Tibial artery (tissue), 4 donors: ENCODE measurements at places on chromosomes 1 and 21.

GRCh38 chr1:1115136-1115785 lies 628 bp downstream of the C1orf159 start:
- peak; percentile 58 for DNase-seq

DNA sequence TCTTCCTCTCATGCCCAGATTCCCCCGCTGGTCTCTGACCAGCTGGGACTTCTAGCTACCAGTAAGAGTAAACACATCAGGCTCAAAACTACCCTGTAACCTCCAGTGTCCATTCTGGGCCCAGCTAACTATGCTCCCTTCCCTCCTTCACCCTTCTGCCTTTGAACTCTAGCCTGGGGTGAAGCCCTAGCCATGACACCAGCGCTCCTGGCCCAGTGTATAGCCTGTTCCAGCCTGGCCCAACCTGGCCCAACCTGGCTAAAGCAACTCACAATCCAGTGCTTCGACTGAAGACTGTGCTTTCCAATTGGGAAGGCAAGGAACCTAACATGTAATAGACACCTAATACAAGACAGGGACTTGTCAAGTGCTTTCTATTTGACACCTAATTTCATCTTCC lies 27.6 kb downstream of the CSMD2 start:
- DNase-seq = no peak

- DNase-seq = no peak
Measured at GRCh38 chr21:44353191-44353970, at the start of gene TRPM2. TSS of gene TRPM2 (plus strand) at chr21:44353621. CDS start at chr21:44353701, 80 bp downstream.

- no peak for DNase-seq
Measured at GRCh38 chr1:183992424-183992823, 45.1 kb downstream of the COLGALT2 start.

DNA sequence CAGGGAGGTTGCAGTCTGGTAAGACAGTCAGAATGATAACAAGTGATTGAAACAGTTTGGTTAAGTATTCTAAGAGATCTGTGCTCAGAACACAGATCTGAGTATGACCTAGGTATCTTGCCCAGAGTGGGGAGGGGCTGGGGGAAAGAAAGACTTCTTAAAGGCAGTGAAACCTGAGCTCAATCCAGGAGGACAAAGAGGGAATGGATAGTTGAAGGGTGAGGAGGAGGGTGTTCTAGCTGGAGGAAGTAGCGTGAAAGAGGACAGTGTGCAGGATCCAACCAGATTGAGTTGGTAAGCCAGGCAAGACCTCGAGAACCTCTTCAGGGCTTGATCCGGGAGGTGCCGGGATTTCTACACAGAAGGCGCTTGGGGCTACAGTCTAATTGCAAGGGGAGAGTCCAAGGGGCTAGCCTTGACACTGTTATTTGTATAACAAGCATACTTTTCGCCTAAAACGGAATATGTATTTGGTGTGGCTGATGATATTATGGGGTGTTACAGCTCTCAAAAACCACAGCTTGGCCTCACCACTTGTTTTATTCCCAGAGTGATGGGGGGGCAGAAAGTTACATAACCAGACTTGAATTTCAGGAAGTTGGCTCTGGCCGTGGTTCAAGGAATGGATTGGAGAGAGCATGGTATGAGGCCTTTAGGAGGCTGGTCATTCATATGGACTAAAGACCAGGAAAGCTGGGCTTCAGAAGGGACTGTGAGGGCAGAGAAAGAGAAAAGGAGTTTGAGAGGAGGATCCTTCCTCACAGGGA lies 19.1 kb downstream of the RCSD1 start:
- peak; percentile 75 for DNase-seq

DNA sequence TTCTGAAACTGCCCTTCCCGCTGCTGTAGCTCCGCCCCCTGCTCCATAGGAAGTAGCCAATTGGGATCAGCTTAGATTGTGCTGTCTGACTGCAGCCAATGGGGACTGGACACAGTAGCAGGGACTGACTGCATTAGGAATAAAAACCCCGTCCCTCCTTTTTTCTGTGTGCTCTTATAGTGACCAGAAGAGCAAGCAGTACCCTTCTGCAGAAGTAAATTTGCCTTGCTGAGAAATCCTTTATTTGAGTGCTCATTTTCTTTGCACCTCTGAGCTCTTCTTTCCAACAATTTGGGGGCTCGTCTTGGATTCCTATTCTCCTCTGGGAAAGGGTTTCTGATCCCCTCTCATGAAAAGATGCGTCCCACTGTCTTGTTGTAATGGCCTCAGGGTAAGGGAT lies 16.2 kb downstream of the OR2L13 start:
- DNase-seq = no peak

DNA sequence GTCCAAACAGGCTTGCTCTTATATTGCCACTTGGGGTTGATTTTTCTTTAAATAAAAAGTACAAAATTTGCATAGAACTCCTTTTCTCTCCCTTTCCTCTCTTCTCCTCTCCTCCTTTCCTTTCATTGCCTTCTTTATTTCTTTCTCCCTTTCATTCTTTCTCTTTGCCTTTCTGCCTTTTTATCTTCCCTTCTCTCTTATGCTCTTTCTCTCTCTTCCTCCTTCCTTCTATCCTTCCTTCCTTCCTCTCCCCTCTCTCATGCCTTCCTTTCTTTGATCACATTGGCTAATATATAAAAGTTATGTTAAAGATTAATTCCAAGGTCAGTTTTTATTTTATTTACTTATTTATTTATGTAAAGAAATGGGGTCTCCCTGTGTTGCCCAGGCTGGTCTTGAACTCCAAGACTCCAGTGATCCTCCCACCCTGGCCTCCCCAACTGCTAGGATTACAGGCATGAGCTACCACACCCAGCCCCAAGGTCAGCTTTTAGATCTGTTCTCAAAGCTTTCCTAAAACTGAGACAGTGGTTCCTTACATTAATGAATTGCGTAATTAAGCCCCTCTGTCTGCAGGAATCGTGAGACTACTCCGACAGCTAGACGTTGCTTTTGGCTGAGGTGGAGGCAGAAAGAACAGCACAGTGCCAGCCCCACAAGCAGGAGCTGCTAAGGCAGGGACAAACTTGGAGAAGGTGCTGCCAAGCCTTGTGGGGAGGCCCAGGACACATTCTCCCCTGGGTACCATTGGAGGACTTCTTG lies 361.9 kb downstream of the SIPA1L2 start:
- DNase-seq = no peak

DNA sequence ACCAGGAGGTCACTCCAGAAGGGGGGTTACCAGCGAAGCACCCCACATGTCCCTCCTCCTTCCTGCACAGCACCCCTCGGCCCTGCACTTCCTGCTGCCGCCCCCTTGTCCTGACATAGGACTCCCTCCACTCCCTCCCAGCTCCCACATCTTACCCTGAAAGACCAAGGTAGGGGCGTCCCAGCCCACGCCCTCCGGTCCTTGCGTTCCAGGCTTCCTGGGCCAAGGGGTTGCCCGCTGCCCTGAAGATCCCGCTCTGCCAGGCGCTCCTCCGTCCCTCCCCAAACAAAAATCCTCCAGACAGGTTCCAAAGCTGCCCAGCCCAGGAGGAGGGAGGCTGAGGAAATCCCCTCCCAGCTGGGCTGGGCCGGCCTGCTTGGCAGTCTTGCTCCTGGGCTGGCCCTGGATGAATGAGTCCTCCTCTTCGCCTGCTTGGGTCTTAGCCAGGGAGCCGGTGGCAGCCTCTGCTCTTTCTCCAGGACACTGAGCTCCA lies at the start of gene RHBDL2:
Gene RHBDL2 (minus strand): TSS at position 304 of the 493 bp plus-strand sequence. CDS start 22,618 bp downstream, outside the sequence.
- DNase-seq = peak; percentile 74

GRCh38 chr1:5119366-5120234 lies 465.2 kb downstream of the AJAP1 start:
- no peak for DNase-seq

- DNase-seq = no peak
Measured at GRCh38 chr1:171116676-171117075, 26.0 kb downstream of the FMO3 start.

DNA sequence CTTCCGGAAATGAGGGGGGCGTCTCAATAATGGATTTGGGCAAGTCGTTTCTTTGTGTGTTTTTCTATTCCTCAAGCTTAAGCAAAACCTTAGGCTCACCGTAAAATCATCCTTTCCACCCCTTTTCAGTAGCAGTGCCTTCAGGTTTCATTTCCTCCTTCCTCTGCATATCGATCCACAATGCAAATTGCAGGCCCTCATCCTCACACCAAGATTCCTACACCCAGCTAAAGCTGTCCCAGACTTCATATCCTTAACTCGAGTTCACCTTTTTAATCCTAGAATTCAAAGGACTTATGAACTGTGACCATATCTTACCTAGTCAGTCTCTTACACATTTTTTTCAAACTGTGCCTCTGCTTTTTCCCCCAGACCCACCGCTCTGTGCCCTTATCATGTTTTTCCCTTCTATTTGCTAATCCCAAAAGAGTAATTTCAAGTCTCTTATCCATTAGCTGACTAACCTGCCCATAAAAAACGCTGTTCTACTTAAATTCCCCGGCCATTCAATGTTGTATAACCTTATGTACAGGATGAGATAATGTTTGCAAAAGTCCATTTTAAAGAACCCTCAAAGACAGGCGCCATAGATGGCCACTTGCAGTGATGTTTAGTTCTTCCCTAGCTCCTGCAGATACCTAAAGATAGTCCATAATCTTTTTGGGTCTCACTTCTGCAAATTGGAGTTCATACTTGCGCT lies 1.5 kb downstream of the AKIRIN1 start:
- no peak for DNase-seq

DNA sequence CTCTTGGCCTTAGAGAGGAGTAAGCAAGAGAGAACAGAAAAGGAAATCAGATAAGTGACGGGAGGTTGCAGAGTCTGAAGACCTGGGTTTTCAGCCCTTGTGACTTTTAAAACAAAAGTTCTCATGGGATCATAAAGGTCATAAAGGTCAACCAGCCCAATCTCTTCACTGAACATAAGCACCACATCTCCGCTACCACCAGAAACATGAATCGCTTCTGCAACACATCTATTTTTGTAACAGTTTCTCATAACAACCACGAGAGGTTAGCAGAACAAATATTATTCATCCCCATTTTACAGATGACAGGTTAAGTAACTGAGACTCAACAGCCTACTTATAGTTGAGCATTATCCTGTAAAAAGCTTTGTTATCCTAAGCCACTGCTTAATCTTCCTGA lies 5.9 kb downstream of the TRAPPC3 start:
- no peak for DNase-seq

DNA sequence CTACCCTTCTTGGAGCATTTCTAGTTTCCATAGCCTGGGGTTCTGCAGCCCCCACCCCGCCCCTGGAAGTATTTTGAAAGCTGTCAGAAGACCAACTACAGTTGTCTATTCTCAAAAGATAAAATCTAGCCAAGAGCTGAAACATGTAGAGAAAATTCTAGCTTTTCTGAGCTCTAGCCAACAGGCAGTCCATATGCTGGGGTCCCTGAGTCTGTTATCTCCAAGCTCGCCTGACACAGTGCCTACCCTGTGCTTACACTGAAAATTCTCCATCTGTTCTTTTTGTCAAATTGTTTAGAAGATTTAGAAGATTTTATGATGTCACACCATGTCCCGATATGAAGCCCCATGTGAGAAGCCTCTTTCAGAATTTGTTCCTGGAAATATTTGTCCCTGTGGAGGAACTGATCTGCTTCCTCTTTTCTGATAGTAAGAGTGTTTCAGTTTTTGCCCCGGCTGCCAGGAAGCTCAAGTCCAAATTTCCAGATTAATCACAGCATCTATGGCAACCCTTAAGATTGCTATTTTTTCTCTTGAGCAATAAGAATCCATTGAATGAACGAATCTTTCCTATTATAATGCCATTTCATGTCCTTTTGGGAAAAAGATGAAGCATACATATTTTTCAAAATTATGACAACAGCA lies 23.7 kb upstream of the CSF3R start:
- DNase-seq = no peak

DNA sequence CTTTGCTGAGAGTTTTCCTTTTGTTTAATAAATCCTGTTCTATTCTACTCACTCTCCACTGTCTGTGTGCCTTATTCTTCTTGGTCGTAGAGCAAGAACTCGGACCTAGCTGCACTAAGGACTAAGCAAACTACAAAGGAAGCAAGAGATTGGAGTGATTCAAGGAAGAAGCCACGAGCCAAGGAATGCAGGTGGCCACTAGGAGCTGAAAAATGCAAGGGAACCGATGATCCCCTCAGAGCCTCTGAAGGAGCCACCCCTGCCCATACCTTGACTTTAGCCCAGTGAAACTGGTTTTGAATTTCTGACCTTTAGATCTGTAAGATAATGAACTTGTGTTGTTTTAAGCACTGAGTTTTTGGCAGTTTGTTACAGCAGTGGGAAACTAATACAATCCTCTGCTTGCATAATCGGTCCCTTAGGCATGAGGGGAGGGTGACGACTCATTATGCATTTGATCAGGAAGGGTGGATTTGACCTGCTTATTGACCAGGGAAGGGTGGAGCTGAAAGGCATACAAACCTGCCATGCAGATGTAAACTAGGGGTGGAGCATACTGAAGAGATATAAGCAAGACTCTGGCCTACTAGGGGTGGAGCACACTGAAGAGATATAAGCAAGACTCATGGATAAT lies 6.2 kb upstream of the CA6 start:
- no peak for DNase-seq

- DNase-seq = no peak
Measured at GRCh38 chr1:33082575-33083108, 1.7 kb downstream of the AZIN2 start.
